Amniotic stem cell (primary cell): ENCODE measurements at places on chromosomes 2 and 18.

- DNase-seq = no peak
Observed at GRCh38 chr18:13054336-13054735, 63.2 kb downstream of the CEP192 start.

- DNase-seq = no peak
Observed at GRCh38 chr2:48279344-48280090, 250.4 kb upstream of the STON1 start.

DNA sequence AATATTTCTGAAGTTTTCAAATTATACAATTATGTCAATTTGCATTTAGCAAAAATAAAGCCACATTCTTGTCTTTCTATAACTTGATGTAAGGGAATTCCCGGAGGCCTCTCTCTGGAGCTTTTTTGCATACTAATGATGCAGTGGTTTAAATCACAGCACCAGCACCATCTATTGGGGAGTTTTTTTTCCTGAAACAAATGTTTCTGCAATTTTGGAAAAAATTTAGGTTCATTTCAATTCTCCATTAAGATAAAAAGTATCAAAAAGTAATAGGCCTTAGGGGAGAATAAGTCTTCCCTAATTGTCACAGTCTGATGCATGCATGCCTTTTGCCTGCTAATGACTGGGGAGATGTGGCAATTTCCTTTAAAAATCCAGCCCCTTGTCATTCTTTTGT is 13.5 kb downstream of the CBLN2 start:
- DNase-seq = peak; percentile 11

DNA sequence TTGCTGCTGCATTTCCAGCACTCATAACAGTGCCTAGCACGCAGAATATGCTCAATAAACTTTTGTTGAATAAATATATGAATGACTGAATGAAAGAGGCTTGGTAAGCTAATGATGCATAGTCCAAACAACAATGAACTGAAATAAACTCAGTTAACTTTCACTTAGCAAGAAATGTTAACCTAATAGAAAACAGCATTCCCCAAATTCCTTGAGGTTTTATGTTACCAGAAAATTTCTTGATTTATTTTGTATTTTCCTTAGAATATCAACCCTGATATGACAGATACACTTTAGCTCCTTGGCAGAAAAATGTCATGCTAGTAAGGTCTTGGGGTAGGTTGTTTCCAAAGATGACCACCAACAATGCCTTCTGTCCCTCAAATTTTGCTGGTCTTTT is 217.4 kb downstream of the KCNE4 start:
- no peak for DNase-seq

DNA sequence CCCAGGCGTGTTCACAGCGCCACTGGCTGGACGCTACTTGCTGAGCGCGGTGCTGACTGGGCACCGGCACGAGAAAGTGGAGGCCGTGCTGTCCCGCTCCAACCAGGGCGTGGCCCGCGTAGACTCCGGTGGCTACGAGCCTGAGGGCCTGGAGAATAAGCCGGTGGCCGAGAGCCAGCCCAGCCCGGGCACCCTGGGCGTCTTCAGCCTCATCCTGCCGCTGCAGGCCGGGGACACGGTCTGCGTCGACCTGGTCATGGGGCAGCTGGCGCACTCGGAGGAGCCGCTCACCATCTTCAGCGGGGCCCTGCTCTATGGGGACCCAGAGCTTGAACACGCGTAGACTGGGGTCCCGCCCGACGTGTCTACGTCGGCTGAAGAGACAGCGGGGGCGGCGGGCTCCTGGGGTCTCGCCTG is 891 bp upstream of the KHK start:
- DNase-seq = no peak

GRCh38 chr18:57436191-57436964 is 1.2 kb downstream of the ONECUT2 start:
- DNase-seq = no peak

GRCh38 chr2:208491641-208492040 is 85.0 kb downstream of the PTH2R start:
- no peak for DNase-seq

GRCh38 chr2:170747921-170748320 is 22.3 kb upstream of the ERICH2 start:
- DNase-seq = no peak

DNA sequence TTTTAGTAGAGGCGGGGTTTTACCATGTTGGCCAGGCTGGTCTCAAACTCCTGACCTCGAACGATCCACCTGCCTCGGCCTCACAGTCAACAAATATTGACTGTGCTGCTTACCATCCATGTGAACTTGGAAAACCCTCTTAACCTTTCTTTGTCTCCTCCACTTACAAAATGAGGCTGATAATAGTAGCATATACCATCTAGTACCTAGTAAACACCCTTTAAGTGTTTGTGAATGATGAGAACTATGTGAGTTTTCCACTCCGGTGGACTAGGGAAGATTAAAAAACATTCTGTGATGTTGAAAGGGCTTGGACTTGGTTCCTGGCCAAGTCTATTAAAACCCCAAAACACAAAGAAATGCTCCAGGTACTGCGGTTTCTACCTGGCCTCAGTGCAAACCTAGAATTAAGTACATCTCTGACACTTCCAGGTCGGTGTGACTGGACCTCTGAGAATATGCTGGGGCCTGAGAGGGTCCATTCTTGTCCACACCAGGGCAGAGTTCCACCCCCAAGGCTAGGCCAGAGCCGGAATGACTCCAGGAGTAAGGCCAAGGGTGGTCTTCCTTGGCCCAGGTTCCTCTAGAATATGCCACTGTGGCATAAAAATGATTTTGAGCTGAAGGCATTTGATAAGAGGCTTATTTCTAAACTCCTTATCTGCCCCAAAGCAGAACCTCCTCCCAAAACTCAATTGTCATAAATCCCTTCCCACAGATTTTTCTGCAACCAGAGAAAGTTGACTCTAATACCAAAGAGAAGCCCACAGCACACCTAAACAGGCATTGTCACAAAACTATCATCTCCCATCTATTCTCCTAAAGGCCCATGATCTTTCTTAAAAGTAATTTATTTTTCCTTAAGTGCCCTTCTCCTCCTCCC is 217.5 kb downstream of the TGIF1 start:
- DNase-seq = no peak

- DNase-seq = no peak
Observed at GRCh38 chr18:420661-421246, 79.7 kb downstream of the COLEC12 start.
